ENCODE measurements at places on chromosomes 1 and 21.
A peak's percentile ranks its signal among the peaks of the same experiment; 100 is the strongest.

- no peak for DNase-seq
These were observed 408.0 kb downstream of the SIPA1L2 start for GRCh38 chr1:232221802-232222499.

DNA sequence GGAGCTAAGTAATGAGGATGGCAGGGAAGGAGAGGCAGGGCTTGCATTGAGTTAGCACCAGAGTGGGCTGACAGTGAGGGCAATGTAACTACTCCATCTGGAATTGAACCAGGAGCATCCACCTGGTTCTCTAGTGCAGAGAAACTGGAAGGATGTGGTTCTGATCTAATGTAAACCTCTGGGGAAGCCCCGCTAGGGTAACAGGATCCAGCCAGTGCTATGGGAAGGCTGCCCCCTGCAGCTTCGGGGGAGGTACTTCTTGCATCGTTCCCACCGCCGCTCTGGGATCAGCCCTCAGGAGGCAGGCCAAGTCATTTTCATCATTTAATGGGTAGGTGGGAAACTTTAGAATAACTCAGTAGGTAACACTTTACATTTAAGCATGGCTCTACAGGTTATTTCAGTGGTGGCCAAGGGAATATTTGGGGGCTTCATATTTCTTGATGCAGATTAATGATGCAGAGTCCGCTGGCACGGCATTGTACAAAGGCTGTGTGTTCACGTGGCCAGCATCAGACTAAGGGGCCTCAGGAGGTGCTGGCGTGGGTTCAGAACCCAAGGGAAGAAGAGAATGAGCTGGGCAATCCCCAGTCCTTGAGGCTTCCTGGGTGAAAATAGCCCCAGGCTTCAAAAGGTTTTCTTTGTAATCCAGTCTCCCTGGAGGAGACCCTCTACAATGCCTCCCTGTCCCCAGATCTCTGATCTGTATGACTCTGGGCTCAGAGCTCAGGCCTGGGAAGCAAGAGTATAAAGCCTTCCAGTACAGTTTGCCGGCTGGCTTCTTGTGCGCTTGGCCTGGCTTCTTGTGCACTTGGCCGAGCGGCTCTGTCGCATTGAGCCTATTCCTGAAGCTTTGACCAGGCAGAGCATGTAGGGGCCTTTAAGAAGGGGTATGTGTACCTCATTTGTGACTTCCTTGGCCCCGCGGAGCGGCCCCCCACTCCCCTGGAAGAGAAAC is 26.4 kb upstream of the KAZN start:
- DNase-seq = no peak

GRCh38 chr1:21586846-21587601 is 77.8 kb downstream of the ALPL start:
- DNase-seq = peak; percentile 44

- DNase-seq = peak; percentile 85
These were observed 111.9 kb downstream of the PTPN14 start for GRCh38 chr1:214439352-214440119.

DNA sequence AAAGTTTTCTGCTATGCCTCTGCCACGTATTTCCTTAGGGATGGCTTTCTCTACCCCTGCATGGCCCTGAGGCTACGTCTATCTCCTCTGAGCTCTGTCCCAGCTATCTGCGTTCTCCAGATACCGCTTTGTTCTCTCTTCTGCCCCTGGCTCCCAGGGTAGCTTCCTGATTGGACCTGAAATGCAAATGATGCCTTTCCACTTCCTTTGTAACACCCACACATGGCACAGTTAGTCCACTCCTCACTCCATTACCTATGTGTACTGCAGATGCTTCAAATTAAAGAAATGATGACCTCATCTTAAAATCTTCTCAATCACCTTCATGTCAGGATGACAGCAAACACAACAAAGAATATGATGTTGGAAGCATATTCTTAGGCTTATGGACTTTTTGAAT is 138.6 kb upstream of the POGK start:
- no peak for DNase-seq

DNA sequence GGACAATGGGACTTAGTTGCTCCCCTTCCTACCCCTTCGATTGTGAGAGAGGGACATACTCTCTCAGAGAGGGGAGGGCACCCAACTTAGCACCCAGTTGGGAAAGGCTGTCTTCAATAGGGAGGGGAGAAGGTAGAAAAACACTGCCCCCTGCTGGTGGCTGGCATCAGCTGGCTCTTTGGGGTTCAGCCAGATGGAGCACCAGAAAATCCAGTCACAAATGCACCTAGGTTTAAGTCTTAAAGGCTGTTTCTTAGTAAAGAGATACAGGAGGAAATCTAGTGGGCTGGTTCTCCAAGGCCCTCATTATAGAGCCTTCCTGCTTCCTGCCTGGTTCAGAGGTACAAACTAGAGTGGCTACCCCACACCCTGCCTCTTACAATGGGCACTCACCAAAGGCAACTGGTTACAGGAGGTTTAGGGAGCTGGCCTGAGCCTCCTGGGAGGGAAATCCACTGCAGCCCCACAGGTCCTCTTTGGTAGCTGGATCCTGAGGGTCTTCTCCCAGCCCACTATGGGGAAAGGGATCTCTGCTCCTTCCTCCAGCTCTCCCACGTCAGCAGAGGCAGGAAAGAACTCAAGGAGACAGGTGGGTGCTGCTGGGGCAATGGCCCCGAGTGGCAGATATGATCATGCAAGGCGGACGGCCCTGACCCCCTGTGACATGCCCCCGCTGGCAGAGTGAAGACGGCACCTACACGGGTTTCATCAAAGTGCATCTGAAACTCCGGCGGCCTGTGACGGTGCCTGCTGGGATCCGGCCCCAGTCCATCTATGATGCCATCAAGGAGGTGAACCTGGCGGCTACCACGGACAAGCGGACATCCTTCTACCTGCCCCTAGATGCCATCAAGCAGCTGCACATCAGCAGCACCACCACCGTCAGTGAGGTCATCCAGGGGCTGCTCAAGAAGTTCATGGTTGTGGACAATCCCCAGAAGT is 28.3 kb downstream of the EIF2D start:
- peak; percentile 78 for DNase-seq

DNA sequence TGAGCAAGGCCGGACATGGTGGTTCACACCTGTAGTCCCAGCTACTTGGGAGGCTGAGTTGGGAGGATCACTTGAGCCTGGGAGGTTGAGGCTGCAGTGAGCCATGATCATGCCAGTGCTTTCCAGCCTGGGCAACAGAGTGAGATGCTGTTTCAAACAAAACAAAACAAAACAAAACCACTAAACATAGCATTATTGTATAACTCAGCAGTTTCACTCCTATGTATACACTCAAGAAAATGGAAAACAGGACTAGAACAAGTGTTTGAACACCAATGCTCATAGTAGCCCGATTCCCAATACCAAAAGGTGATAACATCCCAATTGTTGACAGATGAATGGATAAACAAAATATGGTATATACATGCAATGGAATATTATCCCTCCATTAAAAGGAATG is 1.3 kb upstream of the SPATA21 start:
- no peak for DNase-seq

DNA sequence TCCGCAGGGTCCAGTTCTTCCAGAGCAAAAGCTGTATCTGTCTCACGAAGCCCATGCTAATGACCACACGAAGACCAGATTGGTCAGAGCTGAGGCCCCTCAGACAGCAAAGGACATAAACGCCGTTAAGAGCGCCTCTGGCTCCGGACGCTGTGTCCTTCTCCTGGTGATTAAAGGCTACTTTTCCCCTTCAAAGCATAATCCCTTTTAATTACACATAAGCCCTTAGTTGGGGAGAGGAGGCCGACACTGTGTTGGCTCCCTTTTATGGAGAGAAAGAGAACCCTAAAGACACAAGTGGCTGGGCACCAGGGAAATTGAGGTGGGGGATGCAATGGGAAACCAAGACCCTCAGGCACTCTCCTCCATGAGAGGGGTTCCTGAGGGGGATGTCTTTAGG is at the start of gene ABCA4:
TSS of gene ABCA4 (minus strand) at position 158 of the 400 bp plus-strand sequence. CDS start at position 55, 103 bp downstream.
- no peak for DNase-seq

- DNase-seq = no peak
These were observed 33.7 kb downstream of the PRDM15 start for GRCh38 chr21:41845310-41846032.

- no peak for DNase-seq
These were observed 13.1 kb downstream of the SDC3 start for GRCh38 chr1:30895382-30895943.

DNA sequence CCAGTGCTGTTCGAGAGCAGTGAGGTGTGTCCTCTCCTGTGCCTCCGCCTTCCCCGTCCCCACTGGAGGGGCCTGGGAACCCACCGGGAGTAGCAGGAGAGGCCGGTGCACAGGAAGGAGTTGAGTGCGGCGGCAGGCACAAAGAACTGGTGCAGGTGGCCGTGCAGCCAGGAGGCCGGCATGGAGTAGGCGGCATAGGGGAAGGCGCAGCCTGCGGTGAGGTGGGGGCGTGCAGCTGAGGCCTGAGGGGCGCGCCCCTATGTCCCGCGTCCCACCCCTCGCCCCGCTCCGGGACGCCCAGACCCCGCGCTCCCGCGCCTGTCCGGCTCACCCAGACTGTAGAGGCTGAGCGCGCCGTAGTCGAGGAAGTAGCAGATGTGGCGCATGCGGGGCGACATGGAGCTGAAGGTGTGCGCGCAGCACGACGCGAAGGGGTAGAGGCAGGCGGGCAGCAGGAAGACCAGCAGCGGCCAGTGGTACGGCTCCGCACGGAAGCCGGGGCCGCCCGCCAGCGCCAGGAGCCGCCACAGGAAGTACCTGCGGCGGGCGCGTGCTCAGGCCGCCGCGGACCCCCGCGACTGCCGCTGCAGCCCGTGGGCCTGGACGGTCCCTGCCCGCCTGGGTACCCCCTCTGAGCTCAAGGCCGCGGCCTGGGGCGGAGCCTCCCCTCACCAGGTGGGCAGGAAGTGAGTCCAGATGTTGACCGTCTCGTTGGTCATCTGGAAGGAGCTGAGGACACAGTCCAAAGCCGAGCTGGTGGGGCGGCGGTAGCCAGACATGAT is 2.2 kb downstream of the PAQR6 start:
- DNase-seq = no peak

- no peak for DNase-seq
These were observed 12.5 kb downstream of the ADORA1 start for GRCh38 chr1:203139976-203140475.

GRCh38 chr1:89763649-89763986 is 57.2 kb upstream of the LRRC8D start:
- no peak for DNase-seq

GRCh38 chr1:58779801-58780382 is 4.0 kb downstream of the JUN start:
- no peak for DNase-seq

- no peak for DNase-seq
These were observed 18.6 kb downstream of the TMEM81 start for GRCh38 chr1:205065666-205066065.

DNA sequence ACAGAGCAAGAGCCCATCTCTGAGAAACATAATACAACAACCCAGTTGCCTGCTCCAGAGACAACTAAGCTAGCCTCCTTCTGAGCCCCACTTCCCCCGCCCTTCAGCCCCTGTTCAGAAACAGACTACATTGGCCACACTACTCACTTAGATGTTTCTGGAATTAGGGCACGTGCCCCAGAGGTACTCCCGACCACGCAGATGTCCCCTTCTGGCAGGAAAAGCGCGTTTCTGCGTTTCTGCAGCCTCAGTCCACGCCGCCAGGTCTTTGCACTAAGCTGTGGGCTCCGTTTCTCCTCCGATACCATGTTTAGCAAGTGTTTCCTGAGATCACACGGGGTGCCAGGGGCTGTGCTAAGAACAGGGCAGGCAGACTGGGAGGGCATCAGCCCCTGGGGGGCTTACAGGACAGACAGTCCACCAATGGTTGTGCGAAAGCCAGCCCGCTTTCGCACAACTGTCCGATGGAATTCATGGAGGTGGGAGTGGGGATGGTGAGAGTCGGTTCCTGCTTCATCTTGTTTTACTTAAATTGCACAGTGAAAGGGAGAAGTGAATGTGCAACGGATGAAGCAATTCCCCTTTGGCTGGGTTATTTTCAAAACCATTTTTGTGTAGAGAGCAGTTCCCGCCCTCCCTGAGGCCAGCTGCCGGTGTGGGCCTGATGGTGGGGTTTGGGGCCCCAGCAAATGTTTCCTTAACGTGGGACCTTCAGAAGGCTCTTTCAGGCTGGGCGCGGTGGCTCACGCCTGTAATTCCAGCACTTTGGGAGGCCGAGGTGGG is 2.7 kb downstream of the PIK3CD start:
- DNase-seq = no peak

DNA sequence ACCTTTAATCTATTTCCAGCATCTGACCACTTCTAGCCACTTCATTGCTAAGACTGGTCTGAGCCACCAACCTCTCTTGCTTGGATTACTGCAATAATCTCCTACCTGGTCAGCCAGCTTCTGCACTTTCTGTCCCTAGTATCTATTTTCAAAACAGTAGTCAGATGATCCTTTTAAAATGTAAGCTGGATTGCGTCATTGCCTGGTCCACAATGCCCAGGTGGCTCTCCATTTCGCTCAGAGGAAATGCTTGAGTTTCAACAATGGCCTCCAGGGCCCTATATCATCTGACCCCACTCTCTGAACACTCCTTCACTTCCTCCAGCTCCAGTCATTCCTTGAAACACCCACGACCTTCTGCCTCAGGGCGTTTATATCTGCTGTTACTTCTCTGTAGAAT is 2.3 kb downstream of the FYB2 start:
- no peak for DNase-seq

GRCh38 chr21:19683492-19683891 is 1279.9 kb upstream of the TMPRSS15 start:
- no peak for DNase-seq
